Fibroblast of upper back skin (primary cell): ENCODE measurements at places on chromosomes 7 and 10.

DNA sequence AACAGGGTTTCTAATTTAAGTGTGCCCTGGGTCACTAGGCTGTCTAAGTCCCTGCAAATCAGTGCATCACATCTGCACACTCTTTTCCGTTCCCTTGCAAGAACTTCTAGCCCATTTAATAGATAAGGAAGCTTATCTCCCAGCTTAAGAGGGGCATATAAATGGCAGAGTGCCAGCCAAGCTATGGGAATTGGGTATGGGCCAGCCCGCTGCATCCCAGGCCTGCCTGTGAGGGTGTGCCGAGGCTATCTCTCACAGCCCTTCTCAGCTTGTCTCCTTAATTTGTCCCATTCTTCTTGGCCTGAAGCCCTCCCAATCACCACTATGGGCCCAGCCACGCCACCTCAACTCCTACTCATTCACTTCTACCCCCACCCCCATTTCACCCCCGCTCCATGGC lies 14.7 kb downstream of the AQP1 start:
- DNase-seq, result no peak

GRCh38 chr10:85137253-85137652 lies 808.9 kb downstream of the CCSER2 start:
- DNase-seq, result no peak

- no peak for DNase-seq
Measured at GRCh38 chr10:13515467-13515866, 13.3 kb downstream of the BEND7 start.

GRCh38 chr7:101781439-101781838 lies 36.0 kb upstream of the CUX1 start:
- no peak for DNase-seq

GRCh38 chr10:31508882-31509281 lies 189.9 kb downstream of the ZEB1 start:
- peak; percentile 69 for DNase-seq

DNA sequence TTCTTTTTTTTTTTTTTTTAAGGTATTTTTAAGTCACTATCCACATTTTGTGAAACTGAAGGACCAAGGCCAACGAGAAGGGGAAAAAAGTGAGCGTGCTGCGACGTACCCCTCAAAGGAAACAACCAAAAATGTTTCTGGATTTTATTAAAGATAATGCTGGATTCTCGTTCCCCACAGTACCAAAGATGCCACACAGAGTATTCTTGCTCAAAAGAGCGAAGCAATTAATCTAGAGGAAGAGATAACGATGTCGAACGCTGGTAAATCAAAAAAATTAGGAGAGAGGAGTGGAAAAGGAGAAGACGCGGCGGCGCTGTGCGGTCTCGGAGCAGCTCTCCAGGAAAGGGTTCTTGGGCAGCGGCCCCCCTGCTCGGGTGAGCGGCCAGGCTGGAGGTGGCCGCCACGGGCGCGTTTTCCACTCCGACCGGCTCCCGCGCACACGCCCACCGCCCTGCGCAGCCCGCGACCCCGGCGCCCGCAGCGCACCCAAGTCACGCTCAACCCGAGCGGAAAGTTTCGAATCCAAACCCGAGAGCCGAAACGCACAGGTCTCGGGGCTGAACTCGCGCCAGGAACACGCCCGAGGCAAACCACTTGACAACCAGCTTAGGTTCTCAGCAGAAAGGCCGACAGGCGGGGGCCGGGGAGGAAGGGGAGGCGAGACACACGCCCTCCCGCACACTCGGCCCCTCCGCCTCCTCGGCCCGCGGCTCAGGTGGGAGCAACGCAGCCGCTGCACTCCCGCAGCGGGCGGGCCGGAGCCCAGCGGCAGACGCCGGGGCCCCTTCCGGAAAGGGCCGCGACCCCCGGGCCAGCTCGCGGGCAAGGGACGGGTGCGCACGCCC lies 989 bp downstream of the SRPK2 start:
- peak; percentile 30 for DNase-seq

DNA sequence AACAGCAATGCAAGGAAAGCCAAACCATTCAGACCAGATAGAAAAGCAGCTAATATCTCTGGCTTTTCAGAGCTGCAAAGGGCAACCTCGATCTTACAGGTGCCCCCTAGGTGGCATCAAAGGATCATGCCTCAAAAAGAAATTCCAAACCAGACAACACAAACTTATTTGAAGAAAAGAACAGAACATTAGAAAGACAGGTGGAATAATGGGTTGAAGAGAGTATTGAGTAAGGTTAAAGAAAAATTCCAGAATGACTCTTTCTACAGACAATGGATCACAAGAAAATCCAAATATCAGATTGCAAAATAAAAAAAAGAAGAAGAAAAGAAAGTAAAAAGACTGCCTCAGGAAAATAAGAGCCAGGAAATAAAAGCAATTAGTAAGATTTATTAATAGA lies 213.7 kb downstream of the ELMO1 start:
- DNase-seq, result no peak

GRCh38 chr10:45417746-45418145 lies 43.7 kb downstream of the ALOX5 start:
- DNase-seq, result no peak

- peak; percentile 11 for DNase-seq
Measured at GRCh38 chr7:18724318-18724717, 228.8 kb downstream of the HDAC9 start.

GRCh38 chr10:103692436-103692951 lies 162.9 kb downstream of the SH3PXD2A start:
- no peak for DNase-seq

GRCh38 chr10:116891208-116891607 lies 41.9 kb downstream of the ENO4 start:
- peak; percentile 97 for DNase-seq

GRCh38 chr7:138067774-138068173 lies 8.5 kb upstream of the AKR1D1 start:
- DNase-seq, result no peak

GRCh38 chr7:37674531-37674930 lies 9.0 kb upstream of the GPR141 start:
- DNase-seq, result no peak

- DNase-seq, result no peak
Measured at GRCh38 chr10:119942973-119943372, 50.4 kb downstream of the SEC23IP start.

DNA sequence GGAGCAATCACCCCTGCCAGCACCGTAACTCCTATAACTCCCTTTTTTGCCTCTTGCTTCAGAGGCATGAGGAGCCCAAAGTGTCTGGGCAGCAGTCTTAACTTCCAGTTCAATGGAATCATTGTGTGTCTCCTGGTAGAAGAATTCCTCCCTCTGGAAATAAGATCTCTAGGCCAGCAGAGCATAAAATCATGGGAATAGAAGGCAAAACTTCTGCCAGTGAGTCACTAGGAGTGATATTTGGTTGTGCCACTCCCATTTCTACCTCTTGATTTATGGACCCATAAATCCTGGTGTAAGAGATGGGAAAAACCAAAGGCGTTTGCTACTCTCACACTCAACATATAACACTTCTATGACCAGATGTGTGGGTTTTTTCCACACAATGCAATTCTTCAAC lies 104.9 kb upstream of the FAM180A start:
- peak; percentile 78 for DNase-seq

GRCh38 chr10:70921285-70921684 lies 32.9 kb upstream of the PCBD1 start:
- DNase-seq, result no peak

DNA sequence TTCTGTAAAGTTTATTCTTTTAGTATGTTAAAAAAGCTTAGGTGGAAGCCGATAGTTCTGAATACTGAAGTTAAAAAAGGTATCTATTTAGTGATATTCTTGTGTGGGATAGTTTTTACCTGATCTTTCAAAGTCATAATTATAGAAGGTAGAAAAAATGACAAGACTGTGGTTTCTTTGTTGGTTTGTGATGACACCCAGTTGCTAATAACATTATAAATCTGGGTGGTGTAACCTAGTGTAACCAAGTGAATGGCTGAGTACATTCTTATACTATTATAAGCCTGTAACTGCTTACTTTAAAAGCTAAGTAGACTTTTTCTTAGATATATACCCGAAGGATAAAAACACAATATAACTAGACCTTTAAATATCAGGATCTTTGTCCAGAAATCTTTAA lies 2.3 kb downstream of the CDK13 start:
- DNase-seq, result peak; percentile 60

DNA sequence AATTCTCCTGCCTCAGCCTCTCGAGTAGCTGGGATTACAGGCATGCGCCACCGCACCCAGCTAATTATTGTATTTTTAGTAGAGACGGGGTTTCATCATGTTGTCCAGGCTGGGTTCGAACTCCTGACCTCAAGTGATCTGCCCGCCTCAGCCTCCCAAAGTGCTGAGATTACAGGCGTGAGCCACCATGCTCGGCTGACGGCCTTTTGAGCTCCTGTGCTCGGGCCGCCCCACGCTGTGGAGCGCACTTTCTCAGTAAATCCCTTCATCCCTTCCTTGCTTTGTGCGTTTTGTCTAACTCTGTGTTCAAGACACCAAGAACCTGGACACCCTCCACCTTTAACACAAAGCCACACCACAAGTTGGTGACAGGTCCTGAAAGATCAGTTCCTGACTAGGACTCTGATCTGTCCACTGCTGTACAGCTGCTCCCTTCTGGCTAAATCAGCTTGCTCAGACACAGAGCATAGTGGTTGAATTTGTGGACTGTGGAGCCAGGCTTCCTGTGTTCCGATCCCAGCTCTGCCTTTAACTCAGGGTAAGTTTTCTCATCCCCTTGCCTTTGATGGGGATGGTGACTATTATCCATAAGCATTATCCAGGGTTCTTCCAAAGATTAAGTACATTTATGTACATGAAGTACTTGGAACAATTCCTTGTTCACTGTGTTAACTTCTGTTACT lies 20.1 kb downstream of the CHST3 start:
- DNase-seq, result no peak

DNA sequence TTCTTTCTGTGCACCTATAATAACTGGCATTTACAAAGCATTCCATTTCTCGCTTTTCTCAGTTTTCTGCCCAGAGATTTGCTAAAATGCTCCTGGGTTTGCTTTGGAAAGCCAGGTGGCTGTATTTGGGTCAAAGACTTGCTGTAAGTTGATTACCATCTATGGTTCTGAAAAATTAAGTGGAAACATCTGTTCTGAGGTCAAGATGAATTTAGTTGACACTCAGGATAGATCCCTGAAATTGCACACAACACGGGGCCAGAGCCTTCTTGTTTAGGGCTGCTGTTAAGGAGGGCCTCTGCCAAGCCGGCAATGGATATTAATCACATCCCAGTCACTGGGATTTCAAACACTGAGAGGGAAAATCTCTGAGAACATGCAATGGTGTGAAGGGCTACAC lies 111.6 kb upstream of the GLI3 start:
- DNase-seq, result peak; percentile 47

DNA sequence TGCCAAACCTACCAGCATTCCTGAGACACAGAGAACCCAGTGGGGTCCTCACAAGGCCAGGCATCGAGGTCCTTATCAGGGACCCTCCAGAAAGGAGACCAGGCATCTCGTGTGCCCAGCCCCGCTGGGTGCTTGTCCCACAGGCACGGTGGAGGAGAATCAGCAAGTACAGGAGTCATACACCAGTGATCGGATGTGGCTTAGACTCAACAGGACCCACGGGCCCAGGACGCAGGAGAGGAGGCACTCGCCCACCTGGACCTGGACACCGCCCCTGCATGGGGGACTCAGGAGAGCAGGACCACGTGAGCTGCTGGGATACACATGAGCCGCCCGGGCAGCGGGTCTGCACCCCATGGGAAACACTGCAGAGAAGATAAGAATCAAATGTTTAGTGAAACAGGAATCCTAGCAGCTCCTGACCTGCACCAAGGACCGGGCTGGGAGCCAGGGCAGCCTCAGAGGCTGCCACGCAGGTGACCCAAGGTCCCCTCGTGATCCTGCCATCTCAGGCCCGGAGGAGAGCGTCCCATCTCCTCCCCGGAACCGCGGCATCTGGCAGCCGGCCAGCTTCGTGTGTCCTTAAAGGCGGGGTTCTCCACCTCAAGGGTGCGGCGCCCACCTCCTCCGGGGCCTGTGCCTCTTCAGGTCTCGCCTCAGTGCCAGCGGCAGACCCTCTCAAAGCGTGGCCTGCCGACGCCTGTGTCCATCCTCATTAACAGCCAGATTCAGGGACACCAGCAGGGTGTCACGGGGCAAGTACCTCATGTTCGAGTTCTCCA lies 59.2 kb downstream of the FOXL3 start:
- DNase-seq, result no peak

GRCh38 chr7:87129848-87130247 lies 22.4 kb upstream of the DMTF1 start:
- no peak for DNase-seq

DNA sequence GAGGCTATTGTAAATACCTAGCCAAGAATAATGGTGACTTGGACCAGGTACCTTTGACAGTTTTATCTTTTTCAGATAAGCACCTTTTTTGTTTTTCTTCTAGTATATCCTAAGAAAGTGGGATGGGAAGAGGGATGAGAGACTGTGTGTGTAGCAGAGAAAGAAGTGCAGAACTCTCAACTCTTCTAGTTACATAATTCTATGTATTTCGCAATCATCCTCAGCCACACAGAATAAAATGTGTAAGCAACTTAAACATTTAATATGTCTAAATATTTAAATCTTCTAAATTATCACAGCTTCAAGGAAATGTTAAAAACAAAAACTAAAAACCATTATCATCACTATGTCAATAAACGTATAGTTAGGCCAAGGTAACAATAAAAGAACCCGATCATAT lies 42.6 kb upstream of the GSAP start:
- no peak for DNase-seq

DNA sequence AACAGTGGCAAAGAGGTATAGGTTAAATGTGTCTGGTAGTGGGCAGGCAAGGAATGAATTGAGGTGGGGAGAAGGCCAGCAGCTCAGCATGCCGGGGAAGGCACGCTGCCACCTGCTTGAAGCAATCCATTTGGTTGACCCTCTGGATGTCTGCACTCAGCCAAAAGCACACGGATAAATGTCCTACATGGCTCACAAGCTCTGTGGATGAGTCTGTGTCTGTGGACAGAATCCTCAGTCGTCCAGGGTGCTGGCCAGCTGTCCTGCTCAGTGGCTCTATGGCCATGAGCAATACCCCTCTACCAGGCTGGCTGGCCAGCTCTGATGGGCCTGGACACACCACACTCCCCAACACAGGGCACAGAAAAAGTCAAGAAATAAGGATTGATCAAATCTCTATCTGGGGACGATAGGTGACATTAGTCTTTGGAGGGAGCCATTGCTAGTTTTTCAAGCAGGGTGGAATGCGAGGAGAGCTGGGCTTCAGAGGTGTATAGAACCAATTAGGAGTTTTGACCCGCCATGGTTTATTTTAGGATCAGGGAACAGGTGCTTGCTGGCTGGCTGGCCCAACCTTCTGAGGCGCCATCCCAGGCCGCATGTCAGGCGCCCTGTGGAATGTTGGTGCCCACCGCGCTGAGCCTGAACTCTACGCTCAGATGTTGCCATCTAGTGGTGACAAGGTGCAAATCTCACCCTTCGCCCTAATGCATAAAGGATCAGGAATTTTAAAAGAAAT lies 493.4 kb downstream of the TNS3 start:
- peak; percentile 68 for DNase-seq

GRCh38 chr7:67407392-67408071 lies 410.9 kb downstream of the TYW1 start:
- DNase-seq, result no peak
